ENCODE measurements at places on chromosomes 7 and 10.

DNA sequence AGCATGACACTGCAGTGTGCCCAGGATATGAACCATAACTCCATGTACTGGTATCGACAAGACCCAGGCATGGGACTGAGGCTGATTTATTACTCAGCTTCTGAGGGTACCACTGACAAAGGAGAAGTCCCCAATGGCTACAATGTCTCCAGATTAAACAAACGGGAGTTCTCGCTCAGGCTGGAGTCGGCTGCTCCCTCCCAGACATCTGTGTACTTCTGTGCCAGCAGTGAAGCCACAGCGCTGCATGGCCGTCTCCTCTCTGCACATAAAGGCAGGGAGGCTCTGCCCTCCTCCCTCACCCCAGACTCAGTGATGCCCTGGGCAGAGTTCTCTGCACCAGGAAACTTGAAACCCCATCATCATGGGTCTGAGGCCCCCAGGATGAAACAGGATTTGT lies 70.7 kb upstream of the PRSS58 start:
- DNase-seq, result no peak

GRCh38 chr10:33497338-33497737 lies 162.9 kb upstream of the NRP1 start:
- DNase-seq, result no peak

DNA sequence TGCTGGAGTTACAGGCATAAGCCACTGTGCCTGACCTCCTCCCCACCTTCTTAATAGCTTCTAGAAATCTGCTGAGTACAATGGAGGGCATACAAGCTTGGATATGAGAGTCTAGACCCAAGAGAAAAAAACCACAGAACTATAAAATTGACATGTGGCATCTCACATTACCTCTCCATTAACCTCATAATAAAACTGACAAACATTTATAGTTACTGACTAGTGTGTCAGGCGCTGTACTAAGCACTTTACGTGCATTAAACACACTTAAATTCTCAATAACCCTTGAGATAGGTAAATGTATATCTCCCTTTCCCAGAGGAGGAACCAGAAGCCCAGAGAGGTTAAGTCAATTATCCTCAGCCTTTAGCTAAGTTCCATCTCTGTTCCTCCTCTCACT lies 300.5 kb upstream of the MYO3A start:
- DNase-seq, result no peak

GRCh38 chr10:131726076-131726880 lies 174.5 kb upstream of the PPP2R2D start:
- no peak for DNase-seq

DNA sequence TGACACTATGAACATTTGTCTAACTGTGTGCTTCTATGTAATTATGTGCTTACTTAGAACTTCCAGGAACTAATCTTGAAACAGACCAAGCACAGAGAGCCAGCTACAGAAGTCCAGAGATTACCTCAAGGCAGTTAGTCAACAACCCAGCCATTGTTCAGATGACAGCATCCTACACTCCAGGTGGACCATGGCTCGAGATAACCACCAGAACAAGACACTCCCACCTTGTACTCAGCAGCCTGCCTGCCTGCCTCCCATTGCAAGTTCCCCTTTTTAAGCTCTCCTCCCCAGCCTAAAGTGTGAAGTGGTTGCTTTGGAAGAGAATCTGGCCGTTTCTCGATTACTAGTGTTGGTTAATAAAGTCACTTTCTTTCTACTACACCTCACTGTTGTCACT lies 1080.6 kb upstream of the LRRN3 start:
- no peak for DNase-seq

- no peak for DNase-seq
Measured at GRCh38 chr10:80144067-80144695, 11.7 kb downstream of the PLAC9 start.
